RPMI7951 (cell line): ENCODE measurements at places on chromosomes 16 and 17.

- no peak for DNase-seq
Observed at GRCh38 chr16:24538756-24539294, 541 bp upstream of the RBBP6 start.

- DNase-seq = no peak
Observed at GRCh38 chr17:82536512-82537201, 17.1 kb downstream of the FOXK2 start.

- no peak for DNase-seq
Observed at GRCh38 chr16:73145166-73145880, 97.4 kb upstream of the ZFHX3 start.

DNA sequence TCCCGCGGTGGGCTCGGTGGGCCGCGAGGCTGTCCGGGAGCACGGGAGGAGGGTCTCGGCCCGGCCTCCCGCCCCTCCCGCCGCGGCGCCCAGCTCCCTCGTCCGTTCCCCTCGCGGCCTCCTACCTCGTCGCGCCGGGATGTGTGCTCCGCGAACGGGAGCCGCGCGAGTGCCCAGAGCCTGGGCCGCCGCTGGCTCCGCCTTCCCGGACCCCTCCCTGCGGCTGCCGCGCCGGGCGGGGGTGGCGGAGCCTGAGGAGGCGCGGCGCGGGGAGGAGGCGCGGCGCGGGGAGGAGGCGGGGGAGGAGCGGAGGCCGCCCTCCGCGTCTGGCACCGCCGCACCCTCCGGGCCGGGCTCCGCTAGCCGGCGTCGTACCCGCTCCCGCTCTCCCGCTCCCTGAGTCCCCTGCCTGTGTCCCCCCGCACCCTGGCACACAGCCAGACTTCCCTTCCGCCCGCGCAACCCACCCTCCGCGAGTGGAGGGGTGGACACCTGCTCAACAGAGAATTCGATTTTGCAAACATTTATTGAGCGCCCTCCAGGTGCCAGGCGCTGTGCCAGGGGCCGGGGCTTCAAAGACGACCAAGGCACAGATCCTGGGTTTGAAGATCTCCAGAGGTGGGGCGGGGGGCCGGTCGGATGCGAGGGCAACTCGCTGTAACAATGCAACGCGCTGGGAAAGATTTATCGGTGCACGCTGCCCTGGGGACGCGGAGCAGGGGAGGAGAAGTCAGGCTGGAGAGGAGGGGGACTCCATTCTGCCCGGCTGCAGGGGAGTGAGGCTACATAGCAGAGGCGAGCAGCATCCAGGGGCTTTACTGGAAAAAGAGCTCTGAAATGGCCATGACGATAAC, at the start of gene MPP3:
MPP3 (minus strand) TSS at position 171 of the 854 bp plus-strand sequence. CDS start 1,240 bp downstream, outside the sequence.
- peak; percentile 75 for DNase-seq

DNA sequence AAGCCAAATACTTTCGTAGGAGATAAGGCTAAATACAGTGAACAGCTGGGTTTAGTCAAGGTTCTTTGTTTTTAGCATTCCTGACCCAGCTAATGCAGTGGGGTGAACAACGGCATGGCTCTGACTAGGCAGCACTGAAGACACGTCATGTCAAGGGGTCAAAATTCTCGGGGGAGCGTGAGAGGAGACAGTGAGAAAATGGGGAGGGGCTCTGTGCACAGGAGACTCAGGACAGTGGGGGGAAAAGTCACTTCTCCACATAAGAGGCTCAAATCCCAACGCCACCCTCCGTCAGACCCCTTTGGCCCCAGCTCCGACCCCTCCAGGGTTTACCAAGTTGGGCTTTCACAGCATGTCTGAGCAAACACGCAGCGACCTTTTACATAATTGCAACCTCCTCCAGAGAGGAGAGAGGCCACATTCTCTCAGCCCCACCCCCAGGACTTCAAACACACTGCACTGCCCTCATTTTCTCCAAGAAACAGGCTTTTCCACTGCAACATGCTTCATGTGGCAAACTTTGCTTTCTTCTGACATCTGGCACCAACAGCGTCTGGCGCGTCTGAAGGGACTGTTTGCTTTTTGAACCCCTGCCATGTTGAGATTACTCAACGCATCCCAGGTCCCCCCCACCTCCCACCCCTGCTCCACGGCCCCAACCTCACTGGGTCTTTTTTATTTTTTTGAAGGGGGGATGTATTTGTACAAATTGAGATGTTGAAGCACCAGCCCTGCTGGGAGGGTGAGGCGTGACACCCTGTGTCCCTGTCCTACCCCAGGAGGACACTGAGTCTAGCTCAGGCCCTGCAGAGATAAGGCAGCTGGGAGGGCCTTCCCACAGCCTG, 30.0 kb downstream of the AXIN2 start:
- DNase-seq = no peak
